Foreskin keratinocyte (primary cell): ENCODE measurements at places on chromosomes 5 and 9.

GRCh38 chr9:117494401-117495090 is 79.7 kb upstream of the ASTN2 start:
- no peak for DNase-seq

DNA sequence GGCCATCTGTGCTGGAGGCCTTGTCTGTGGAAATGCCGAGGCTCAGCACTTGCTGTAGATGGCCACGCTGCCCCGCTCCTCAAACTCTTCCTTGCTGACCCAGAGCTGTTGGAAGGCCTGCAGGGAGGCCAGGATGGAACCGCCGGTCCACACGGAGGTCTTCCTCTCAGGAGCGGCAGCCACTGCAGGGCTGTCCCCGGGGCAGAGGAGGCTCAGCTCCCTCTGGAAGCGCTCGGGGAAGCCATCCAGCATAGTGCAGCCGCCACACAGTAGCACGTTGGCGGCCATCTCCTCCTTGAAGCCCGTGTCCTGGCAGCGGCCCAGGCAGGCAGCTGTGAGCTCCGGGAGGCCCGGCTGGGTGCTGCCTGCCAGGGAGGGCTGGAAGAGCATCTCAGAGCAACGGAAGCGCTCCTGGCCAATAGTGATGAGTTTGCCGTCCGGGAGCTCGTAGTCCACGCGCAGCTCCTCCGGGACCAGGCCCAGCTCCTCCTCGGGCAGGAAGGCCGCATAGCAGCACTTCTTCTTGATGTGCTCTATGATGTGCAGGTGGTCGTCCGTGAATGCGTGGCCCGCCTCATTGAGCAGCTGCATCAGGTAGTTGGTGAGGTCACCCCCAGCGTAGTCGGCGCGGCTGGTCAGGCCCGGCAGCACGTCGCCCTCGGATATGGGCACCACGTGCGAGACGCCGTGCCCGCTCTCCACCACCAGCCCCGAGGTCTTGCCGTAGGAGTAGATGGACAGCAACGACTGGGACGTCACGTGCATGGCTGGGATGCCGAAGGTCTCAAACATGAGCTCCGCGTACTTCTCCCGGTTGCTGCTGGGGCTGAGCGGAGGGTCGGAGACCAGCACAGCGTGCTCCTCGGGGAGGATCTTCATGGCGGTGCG is 901 bp downstream of the ACTL7B start:
- DNase-seq = no peak

DNA sequence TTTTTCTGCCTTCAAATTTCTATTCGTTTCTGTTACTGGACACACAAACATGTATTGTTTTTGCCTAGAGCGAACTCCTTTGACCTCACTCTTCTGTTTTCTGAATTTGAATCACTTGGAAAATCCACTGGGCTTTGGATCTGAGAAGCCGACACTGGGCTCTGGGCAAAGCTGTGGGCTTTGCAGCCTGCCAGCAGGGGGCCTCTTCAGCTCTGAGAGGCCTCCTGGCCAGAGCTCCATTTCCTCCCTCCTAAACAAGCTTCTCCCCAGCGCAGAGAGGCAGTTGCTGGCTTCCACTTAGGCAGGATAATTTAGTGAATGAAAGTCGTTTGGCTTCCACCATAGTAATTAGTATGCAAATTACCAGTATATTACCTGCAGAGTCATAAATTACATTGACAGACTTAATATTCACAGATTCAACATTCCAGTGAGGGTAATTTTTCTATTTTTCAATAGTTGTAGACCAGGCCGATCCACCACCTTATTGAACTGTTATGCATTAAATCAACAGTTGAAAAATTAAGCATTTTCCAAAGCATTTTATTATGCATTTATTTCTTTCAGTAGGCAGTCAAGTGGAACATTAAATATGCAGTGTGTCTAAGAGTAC is 104.0 kb upstream of the ZNF366 start:
- peak; percentile 42 for DNase-seq

DNA sequence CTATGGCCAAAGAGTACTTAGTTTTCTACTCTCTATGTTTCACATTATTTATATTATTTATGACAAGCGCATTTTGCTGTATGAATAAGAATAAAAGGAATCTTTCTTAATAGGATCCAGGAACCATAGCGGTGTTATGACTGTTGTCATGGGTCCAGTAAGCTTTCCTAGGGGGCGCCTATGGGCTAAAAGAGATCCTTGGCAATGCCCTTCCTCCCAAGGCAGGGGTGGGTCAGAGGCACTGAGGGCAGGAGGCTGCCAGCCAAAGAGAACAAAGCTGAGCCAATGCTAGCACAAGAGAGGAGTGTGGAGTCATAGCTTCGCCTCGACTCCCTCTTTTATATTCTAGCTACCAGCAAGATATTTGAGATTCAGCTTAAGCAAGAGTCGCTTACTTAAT is 98.4 kb upstream of the GNAQ start:
- DNase-seq = peak; percentile 24

GRCh38 chr9:17894501-17895160 is 315.8 kb downstream of the SH3GL2 start:
- DNase-seq = peak; percentile 15

- DNase-seq = no peak
Observed at GRCh38 chr5:120599576-120599975, 135.5 kb downstream of the PRR16 start.

DNA sequence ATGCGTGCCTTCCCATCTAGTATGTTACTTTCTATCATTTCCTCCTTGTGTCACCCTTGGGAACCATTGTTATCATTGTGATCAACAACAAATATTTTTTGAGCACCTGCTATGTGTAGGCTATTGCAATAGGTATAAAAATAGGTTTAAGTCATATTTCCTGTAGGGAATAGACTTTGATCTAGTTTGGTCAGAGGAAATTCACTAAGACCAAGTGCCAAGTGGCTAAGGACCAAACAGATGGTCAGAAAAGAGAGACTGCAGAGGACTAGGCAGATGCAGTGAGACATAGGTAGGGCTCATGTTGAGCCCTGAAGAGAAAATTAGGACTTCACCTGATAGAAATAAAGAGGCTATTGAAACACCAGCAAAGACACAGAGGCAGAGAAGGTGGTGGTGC is 430.0 kb upstream of the ADAMTSL1 start:
- no peak for DNase-seq

- DNase-seq = no peak
Observed at GRCh38 chr5:159552751-159553150, 222.5 kb upstream of the IL12B start.

- no peak for DNase-seq
Observed at GRCh38 chr9:19656704-19657103, 132.1 kb downstream of the SLC24A2 start.

DNA sequence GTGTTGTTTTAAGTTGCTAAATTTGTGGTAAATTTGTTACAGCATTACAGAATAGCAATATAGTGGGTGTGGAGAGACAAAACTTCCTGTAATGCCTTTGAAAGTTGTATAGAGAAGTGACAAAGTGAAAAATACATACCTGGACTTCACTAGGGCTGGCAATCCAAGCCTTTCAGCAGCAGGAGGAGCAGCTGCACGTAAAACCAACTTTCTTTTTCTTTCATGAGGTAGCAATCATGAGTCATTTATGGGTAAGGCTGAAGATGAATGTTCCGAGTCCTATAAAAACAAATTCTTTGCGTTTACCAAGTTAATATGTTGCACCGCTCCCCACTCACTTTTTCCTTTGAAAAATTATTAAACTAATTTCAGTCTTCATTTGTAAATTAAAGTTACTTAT is 1138.2 kb downstream of the TAF11L14 start:
- peak; percentile 51 for DNase-seq

- peak; percentile 84 for DNase-seq
Observed at GRCh38 chr9:20551236-20551635, 71.1 kb downstream of the MLLT3 start.

DNA sequence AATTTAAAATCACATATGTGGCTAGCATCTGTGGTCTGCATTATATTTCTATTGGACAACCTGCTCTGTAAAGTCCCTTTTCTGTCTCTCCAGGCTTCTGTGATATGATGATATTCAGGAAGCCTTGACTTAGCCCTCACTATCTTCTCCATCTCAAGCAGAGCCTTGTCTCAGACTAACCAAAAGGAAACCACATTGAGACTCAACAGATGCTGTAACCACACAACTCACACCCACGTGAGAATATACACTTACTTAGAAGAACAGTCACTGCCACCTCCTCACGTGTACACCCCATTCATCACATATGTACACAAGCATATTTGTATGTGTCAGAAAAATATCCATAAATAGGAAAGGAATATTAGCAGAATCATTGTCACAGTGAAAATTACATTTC is 33.6 kb downstream of the HTR4 start:
- DNase-seq = no peak

GRCh38 chr9:118367383-118367782 is 663.2 kb downstream of the TLR4 start:
- DNase-seq = no peak

DNA sequence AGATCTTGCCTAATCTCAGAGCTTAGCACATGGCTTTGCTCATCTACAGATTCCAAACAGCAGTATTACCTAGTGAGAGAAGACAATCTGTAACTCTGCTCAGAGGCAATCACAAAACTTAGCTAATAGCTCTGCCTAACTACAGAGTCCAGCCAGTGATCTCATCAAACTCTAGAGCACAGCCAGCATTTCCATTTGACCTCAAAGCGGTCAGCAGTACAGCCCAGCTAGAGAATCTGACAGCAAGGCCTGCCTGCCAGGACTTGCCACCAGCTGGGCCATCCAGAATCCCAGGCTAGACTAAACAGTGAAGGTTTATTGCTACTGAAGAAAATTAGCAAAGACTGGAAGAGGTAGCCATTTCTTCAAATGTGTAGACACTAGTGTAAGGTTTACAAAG is 217.9 kb upstream of the VLDLR start:
- DNase-seq = peak; percentile 79

GRCh38 chr9:83959061-83959460 is 21.0 kb downstream of the HNRNPK start:
- no peak for DNase-seq

- DNase-seq = no peak
Observed at GRCh38 chr5:168163966-168164365, 127.5 kb upstream of the WWC1 start.

DNA sequence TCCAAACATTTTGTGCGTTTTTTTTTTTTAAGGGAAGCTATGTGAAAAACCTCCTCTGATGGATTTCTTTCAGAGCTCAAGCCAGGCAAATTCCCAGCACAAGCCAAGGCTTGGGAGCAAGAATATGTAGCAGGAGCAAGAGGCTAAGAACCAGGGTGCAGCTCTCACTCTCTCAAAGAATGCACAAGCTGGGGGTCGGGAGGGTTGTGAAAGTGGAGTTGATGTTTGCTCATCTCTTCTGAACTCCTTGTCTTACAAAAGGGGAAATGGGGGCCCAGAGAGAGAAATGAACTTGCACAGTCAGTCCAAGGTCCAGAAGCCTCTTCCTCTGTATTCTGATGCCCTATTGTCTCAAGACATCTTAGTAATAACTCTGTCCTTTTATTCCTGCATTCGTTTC is 7.7 kb upstream of the TRAF1 start:
- DNase-seq = no peak

DNA sequence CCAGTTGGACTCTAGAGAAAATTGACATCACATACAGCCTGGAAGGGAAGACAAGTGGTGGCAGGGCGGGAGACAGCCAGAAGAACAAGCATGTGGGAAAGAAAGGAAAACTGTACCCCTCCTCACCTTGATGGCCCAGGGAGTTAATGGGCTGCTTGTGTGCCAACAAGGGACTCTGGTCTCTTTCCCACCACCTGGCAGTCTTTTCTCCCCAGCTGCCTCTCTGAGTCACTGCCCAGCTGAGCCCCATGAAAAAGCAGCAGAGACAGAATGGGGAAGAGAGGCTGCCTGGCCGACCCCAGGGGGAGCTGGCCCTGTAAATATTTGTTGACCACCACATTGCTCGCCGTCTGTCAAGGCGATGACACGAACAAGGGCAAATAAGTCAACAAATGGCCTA is 359.4 kb downstream of the ENC1 start:
- DNase-seq = no peak

DNA sequence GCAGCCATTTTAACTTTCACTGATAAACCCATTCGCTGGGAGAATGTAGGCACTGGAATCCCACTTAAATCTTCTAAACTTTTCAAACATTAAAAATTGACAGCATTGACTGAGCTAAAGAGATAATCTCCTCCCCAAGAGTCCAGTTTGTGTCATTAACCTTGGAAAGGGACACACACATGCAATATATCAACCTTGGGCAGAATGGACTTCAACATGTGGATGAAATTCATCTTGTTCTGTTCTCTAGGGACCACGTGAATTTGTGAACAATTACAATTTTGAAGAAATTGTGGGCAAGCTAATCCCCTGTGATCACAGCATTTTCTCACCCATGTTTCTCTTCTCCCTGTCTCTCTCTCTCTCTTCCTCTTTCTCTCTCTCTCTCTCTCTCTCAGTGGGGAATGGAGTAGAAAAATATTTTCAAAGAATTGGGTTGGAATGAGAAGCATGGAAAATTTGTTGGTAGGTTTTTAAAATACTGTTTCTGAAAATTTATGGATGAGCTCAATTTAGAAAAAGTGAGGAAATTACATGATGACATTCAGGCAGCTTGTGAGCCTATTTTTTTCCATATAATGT is 553.7 kb downstream of the EBF1 start:
- DNase-seq = no peak

GRCh38 chr9:137190315-137190856 is 1.9 kb downstream of the SSNA1 start:
- DNase-seq = no peak

DNA sequence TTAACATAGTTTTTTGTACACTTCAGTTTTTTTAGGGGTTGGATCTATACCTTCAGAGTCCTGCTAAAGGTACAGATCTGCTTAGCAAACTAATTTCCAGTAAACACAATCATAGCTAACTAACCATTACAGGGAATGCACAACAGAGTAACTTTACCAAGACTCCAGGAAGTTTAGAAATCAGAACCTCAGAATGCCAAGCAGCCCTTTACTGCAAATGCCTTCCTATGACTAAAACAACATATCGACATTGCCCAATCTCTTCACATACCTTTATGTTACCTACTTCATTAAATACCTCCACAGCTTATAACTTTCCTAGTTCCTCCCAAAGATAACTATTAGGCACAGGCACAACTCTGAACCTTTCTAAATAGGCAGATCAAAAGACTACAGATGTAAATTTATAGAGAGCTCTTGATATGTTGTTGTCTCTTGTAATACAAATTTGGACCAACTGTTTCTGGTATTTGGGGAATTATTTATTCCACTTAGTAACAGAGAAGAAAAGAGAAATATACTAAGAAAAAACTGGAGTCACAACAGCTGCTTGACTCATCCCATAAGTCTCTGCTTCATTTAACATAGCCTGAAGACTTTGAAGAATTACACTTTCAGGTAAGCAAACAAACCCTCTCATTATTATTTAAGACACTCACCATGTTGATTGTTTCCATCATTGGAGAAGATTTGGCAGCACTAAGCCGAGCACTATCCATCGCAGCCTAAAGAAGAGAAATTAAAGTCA is 46.0 kb upstream of the OR2K2 start:
- peak; percentile 57 for DNase-seq
